ENCODE measurements at places on chromosomes 6 and 20.
A peak's percentile ranks its signal among the peaks of the same experiment; 100 is the strongest.

GRCh38 chr6:143516690-143517446 lies 5.3 kb upstream of the FUCA2 start:
- DNase-seq, result no peak

DNA sequence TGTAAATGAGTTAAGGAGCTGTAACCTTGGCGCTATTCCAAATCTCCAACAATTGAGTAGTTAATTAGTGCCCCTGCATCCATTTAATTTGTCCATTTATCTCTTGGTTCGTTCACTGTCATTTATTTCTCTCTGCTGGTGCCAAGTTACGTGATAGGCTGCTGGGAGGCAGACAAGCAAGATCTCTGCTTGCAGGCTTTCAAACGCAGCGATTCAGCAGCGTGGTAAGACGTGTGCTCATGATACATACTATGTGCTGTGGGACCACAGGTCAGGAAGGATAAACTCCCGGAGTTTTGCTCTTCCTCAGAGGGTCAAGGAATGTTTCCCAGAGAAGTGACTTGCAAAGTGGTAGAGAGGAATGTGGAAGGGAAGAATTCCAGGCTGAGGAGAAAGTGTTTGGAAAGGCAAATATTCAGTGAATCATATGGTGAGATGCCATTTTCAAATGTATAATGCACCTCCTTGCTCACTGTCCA lies 46.4 kb downstream of the UTRN start:
- DNase-seq, result no peak

DNA sequence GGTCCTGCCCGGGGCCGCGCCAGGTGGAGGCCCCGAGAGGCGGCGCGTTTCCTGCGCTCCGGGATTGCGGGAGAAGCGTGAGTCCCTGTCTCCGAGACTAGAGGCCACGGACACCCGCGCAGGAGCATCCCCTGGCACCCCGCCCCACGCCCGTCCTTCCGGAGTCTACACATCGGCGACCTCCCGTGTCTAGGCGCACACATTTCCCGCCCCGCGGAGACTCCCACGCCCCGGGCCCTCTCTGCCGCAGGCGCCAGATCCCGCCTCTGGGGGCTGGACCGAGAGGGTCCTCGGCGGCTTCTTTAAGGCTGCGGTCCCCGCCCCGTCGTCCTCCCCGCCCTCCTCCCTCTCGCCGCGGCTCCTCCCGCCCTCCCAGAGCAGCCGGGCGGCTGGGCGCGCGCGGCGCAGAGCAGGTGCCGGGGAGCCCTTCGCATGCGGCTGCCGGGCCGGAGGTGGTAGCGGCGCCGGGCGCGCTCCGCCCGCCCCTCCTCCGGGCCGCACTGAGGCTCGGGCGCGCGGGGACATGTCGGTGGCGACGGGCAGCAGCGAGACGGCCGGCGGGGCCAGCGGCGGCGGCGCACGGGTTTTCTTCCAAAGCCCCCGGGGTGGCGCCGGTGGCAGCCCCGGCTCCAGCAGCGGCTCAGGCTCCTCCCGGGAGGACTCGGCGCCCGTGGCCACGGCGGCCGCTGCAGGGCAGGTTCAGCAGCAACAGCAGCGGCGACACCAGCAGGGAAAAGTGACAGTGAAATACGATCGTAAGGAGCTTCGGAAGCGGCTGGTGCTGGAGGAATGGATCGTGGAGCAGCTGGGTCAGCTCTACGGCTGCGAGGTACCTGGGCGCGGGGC lies at the start of gene PPP1R14C:
PPP1R14C (plus strand) TSS at position 375 of the 846 bp plus-strand sequence; CDS start at position 524, 149 bp downstream.
- peak; percentile 13 for DNase-seq

DNA sequence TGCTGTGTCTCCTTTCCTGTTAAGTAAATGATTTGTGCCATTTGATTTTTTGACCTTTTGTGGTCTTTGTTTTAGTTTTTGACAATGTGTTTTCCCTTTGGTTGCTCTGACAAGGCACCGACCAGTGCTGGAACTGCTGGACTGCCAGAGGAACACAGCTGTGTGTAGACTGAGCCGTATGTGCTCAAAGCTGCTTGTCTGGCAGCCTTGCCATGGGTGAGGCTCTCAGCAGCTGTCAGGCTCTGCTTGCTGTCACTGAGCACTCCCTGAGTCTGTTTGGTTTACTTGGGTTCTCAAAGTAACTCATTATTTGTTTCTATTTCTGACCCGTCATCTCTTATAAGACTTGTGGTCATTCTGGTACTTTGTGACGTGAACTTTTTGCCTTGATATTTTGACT lies 15.1 kb upstream of the SNRPB start:
- no peak for DNase-seq

- DNase-seq, result no peak
These were observed 30.2 kb upstream of the SGK1 start for GRCh38 chr6:134347885-134348805.

DNA sequence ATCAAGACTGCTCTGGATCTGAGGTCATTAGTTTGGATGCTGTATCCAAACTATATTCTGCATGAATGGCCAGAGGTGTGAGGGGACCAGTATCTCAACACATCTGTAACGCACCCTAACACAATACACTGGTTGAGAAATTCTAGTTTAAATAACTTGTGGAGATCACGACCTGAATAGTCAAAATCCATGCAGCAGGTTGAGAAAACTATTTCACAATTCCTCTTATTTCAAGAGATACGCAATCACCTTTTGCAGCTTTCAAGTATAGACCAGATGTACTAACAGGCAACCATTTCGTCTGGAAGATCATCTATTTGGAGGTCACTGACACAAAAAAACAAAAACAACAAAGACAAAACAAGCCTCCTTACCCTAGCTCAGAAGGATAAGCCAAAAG lies 11.1 kb downstream of the CSNK2A1 start:
- no peak for DNase-seq

GRCh38 chr20:61426352-61426751 lies 174.3 kb downstream of the CDH4 start:
- no peak for DNase-seq

GRCh38 chr6:135372758-135373157 lies 124.8 kb downstream of the AHI1 start:
- no peak for DNase-seq

GRCh38 chr20:31712112-31712553 lies 10.5 kb downstream of the BCL2L1 start:
- DNase-seq, result no peak

- DNase-seq, result no peak
These were observed 801.6 kb downstream of the EPHA7 start for GRCh38 chr6:92617721-92618120.

- DNase-seq, result no peak
These were observed 185.9 kb downstream of the ANKRD60 start for GRCh38 chr20:58042591-58042990.

DNA sequence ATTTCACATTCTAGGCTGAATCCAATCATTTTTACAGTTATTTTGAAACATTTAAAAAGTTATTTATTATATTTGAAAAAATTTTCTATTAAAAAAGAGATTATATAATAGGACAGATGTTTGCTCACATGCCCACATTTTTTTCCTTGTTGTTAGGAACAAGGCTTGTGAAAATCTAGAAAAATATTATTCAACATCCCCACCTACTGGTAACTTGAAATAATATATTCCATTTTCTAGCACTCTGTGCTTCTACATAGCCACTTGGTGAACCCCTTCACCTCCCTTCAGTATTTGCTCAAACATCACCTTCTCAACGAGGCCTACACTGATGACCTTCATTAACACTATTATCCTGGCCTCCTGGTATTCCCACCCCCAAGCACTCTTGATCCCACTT lies 18.3 kb upstream of the GPRC6A start:
- DNase-seq, result no peak

DNA sequence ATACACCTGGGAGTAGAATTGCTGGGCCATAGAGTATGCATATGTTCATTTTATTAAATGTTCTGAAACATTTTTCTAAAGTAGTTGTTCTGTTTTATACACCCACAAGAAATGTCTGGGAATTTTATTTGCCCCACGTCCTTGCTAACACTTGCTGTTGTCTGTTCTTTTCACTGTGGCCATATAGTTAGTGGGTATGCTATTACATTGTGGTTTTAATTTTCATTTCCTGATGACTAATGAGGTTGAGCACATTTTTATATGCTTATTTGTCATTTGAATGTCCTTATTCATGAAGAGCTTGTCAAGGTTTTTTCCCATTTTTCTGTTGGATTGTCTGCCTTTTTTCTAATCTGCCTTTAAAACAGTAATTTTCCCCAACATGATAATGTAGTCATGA lies 41.5 kb upstream of the TGM3 start:
- no peak for DNase-seq

- DNase-seq, result no peak
These were observed 82.4 kb upstream of the NNAT start for GRCh38 chr20:37438464-37439222.

GRCh38 chr6:162917506-162917905 lies 189.7 kb downstream of the PACRG start:
- no peak for DNase-seq

- DNase-seq, result no peak
These were observed 577.8 kb downstream of the MAFB start for GRCh38 chr20:40111282-40111681.

- DNase-seq, result no peak
These were observed 164.3 kb upstream of the SOX4 start for GRCh38 chr6:21429291-21429690.

Data from NT2/D1 (cell line).